ENCODE measurements at places on chromosomes 2 and 18. TPM values are rescaled to one million over a fixed set of nuclear protein-coding genes. Genes with fewer than 3 reads are reported as not detected.

C2orf74 gene
- total RNA-seq: 22.6 TPM

ARHGAP15 gene
- not detected for total RNA-seq

DNAJC10 gene
- total RNA-seq: 68.9 TPM

LYPD6B gene
- 0.12 TPM for total RNA-seq

SNTG2 gene
- not detected for total RNA-seq

FOXI3 gene
- not detected for total RNA-seq

OBSL1 gene
- 20.4 TPM for total RNA-seq

FAM210A gene
- 24.3 TPM for total RNA-seq

RAB31 gene
- total RNA-seq: 28.4 TPM

TFCP2L1 gene
- total RNA-seq: 4.9 TPM

ST6GAL2 gene
- total RNA-seq: 14.9 TPM

NIFK gene
- 77.9 TPM for total RNA-seq

TRMT61B gene
- total RNA-seq: 16.9 TPM

DLX1 gene
- total RNA-seq: 4.0 TPM

EXOC6B gene
- total RNA-seq: 8.6 TPM

TLX2 gene
- 0.44 TPM for total RNA-seq

RSAD2 gene
- 0.89 TPM for total RNA-seq

FAM110C gene
- total RNA-seq: 0.09 TPM

EMILIN2 gene
- 8.3 TPM for total RNA-seq

CRYGD gene
- not detected for total RNA-seq

WDR43 gene
- 76.4 TPM for total RNA-seq

POTEI gene
- not detected for total RNA-seq

MPP4 gene
- total RNA-seq: 0.06 TPM

ALPP gene
- 0.75 TPM for total RNA-seq

KCNE4 gene
- total RNA-seq: 0.83 TPM

DYSF gene
- 0.50 TPM for total RNA-seq

OR6B2 gene
- not detected for total RNA-seq

STAT4 gene
- total RNA-seq: 3.9 TPM

MAB21L4 gene
- total RNA-seq: 0.12 TPM

GAD1 gene
- 0.61 TPM for total RNA-seq

THSD7B gene
- not detected for total RNA-seq

FHOD3 gene
- total RNA-seq: 2.8 TPM

GAL3ST2 gene
- 0.34 TPM for total RNA-seq

MBP gene
- 29.7 TPM for total RNA-seq

KYNU gene
- total RNA-seq: 361 TPM

FAM237A gene
- not detected for total RNA-seq

GPR35 gene
- 0.97 TPM for total RNA-seq

MOCOS gene
- total RNA-seq: 3.6 TPM

HK2 gene
- 0.98 TPM for total RNA-seq

KLHL14 gene
- total RNA-seq: not detected

CMPK2 gene
- total RNA-seq: 1.1 TPM

PRSS56 gene
- 0.14 TPM for total RNA-seq

PLGLB1 gene
- total RNA-seq: 0.38 TPM

RAX gene
- not detected for total RNA-seq

CAPN14 gene
- 0.07 TPM for total RNA-seq

TUBA4B gene
- total RNA-seq: 0.35 TPM

PTMA gene
- 1,763 TPM for total RNA-seq

EHBP1 gene
- 52.5 TPM for total RNA-seq

PDCD1 gene
- total RNA-seq: not detected

CAVIN2 gene
- 19.8 TPM for total RNA-seq

DYNAP gene
- total RNA-seq: not detected

EVX2 gene
- total RNA-seq: not detected

ADRA2B gene
- total RNA-seq: 0.05 TPM

TLK1 gene
- 16.8 TPM for total RNA-seq

HS6ST1 gene
- 11.5 TPM for total RNA-seq

IL36G gene
- total RNA-seq: not detected

ABCG8 gene
- not detected for total RNA-seq

EFR3B gene
- total RNA-seq: 14.7 TPM

SH3YL1 gene
- 9.7 TPM for total RNA-seq

TMEM163 gene
- 0.11 TPM for total RNA-seq

All from A549 treated with CORT108297 at 1 μM for 4 hours (cell line).